Kidney glomerular epithelial cell (primary cell): ENCODE measurements at places on chromosomes 7 and 10.

DNA sequence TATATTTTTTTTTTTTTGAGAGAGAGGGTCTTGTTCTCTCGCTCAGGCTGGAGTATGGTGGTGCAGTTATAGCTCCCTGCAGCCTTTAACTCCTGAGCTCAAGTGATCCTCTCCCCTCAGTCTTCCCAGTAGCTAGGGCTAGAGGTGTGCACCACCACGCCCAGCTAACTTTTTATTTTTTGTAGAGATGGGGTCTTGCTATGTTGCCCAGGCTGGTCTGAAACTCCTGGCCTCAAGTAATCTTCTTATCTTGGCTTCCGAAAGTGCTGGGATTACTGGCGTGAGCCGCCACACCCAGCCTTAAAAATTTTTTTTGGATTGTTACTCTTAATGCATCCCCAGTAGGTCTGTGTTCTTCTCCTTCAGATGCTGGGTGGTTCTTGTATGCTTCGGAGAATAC is 4.2 kb downstream of the UBTD1 start:
- no peak for DNase-seq

DNA sequence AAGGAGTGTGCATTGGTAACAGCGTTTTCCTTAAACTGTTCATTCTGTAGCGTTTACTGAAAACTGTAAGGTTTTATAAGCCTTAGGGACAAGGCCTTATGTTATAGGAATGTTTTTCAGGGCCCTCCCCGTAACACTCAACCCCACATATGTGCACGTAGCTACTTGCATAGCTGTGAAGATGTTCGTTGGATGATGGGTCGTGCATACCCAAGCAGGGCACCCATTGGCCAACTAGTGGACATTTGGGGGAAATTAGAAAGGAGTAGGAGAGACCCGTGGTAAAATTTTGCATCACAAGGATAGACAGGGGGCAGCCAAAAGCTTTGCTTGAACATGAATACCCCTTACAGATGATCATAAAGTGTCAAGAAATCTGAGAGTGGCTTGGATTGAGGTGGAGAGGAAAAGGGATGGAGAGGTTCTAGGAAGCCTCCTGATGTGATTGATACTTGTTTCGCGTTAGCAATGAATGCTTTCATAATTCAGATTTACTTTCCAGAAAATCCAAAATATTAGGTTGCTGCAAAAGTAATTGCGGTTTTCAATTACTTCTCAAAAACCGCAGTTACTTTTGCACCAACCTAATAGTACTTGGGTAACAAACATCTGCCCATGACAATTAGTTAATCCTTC is 878 bp downstream of the SEC61A2 start:
- peak; percentile 59 for DNase-seq

GRCh38 chr10:7410862-7411670 is at the start of gene SFMBT2:
Gene SFMBT2 (minus strand): TSS chr10:7411034. CDS start chr10:7381898, 29,136 bp downstream.
- peak; percentile 18 for DNase-seq

DNA sequence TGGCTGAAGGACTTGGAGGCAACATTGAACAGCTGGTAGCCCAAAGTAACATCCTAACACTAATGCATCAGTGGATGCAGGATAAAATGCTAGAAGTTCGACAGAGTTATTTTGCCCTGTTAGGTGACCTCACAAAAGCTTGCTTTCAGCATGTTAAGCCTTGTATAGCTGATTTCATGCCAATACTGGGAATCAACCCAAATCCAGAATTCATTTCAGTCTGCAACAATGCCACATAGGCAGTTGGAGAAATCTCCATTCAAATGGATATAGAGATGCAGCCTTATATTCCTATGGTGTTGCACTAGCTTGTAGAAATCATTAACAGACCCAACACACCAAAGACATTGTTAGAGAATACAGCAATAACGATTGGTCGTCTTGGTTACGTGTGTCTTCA is 62.9 kb downstream of the CCSER2 start:
- DNase-seq: no peak

DNA sequence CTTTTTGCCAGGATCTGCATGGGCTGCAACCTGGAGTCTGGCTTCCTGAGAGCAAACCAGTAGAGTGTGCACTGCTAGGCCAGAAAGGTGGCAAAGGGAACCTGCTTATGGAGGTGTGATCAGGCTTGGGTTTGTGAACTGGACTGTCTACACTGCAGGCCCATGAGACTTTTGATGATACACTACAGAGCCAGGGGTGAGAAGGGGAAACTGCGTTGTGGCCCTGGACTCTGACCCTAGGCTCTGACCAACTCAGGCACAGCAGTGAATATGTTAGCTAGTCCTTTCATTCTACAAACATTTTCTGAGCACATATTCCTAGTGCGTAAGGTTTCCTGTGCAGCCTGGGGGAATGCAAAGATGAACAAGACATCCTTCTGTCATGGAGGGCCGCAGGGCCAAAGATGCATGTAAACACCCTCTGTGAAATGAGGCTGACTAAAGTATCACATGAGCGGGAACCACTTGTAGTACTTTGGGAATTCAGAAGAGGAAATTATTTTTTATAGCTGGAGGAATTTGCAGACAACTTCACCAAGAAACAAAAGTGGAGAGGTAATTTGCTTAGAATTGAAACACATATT is 63.8 kb upstream of the HPS1 start:
- DNase-seq: no peak

- DNase-seq: no peak
Observed at GRCh38 chr7:148967032-148967372, 61.3 kb downstream of the PDIA4 start.

GRCh38 chr10:17428351-17429097 is 25.9 kb downstream of the ST8SIA6 start:
- no peak for DNase-seq

DNA sequence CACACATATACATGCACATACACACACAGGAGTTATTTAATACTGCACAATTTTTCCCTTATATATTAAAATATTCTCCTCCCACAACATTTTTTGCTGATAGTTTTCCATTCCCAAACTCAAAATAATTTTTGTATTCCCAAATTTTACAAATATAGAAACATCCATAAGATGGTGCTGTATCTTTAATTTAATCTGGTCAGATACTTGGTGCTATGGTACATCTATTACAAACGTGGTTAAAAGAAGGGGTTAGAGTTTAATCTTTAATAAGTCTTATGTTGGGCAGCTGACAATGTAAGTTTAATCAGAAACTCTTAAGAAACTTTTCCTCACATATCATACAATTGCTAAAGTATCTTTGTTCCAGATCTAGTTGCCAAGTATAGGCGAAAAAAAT is 10.2 kb upstream of the CADPS2 start:
- no peak for DNase-seq

DNA sequence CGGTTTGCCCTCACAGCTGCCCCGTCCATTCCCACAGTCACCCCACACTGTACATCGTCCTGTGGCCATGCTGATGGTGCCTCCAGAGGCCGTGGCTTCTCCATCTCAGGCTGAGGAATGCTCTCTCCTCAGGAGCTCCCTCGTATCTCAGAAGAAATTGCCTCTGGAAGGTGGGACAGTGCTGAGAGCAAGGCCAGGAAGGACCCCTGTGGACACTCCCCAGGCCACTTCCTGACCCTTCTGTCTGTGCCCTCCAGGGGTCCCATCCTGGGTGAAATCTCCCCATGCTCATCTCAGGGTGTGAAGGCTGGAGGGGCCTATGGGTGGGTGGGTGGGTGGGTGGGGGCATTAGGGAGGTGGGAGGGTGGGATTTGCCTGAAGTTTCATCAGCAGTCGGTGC is 454.3 kb downstream of the PLXNA4 start:
- DNase-seq: no peak

DNA sequence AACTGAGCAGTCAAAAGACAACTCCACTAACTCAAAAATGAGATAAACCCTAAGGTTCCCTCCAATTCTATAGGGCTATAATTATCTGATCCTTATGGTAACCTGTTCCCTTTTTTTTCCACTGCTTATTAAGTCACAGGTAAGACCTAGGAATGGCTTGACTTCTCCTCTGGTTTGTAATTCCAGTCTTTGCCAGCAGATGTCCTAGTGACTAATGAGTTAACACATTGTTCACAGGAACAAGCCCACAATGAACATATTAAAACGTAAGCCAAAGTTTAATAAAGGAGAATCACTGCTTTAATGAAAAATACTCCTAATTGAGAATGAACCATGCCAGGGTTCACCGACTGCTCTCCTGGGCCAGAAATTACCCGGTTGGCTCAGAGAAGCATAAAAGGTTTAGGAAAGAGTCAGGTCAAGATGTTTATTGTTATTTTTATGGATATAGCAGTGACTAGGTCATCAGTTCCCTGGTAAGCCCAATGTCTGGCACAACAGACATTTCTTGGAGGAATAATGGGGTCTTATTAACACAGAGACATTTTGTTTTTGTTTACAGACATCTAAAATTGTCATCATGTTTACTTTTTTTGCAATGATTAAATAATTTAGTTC is 120.1 kb downstream of the ELAPOR2 start:
- peak; percentile 76 for DNase-seq

DNA sequence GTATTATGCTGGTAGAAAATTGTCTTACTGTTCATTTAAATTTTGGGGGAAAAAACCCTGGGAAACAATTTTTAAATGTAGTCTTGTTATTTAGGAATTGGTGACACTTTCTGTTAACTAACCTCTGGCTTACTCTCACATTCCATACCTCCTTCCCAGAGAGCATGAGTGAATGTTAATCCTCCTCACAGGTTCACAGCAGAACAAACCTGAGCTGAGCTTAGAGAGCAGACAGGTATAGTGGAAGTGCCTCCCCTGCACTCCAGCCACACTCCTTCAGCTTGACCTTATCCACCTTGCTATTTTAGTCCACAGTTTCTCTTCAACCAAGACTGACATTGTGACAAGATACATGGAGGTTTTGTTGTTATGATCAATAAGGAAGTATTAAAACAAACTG is 235.9 kb downstream of the FOXP2 start:
- no peak for DNase-seq

DNA sequence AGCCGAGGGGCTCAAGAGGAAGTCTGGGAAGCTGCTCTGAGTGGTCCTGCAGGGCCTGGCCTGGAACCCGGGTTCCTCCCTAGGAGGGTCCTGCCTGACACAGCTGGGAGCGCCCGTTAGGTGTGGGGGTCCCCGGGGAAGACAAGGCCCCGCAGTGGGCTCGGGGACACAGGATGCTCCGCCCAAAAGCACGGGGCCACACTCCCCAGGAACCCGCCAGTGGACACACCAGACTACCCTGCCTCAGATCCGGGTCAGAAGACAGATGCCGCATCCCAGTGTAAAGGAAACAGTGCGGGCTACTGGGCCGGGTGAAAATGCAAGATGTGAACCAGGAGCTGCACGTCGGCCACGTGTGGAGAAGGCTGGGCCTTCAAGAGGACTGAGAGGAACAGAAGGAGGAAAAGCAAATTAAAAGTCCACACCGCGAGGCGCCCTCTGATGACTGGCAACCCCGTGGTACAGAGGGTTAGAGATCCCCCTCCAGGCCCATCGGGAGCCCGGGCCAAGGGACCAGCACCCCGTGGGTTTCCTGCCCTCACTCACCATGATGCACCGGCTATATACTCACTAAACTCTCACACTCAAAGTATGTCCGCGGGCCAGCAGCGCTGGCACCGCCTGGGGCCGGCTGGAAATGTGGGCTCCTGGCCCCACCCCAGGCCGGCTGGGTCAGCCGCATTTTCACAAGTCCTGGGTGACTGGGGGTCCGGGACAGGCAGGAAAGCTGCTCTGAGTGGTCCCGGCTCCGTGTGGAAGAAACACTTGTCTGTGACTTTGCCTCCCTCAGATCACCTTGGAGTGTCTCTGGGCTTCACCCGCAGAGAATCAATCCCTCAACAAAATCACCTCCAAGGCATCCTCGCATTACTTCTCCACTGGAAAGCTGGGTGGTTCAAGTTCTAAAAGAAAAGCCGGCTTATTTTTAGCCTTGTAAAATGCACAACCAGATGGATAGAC is 6.1 kb downstream of the STK32C start:
- no peak for DNase-seq

- no peak for DNase-seq
Observed at GRCh38 chr10:127854769-127855590, 37.8 kb downstream of the CLRN3 start.

- DNase-seq: no peak
Observed at GRCh38 chr7:117759950-117760640, 113.1 kb downstream of the CTTNBP2 start.

- DNase-seq: no peak
Observed at GRCh38 chr7:7820409-7820808, 102.0 kb upstream of the RPA3 start.

GRCh38 chr7:78742694-78743093 is 710.8 kb downstream of the MAGI2 start:
- DNase-seq: no peak

- DNase-seq: no peak
Observed at GRCh38 chr10:11176746-11177145, 159.1 kb downstream of the CELF2 start.

DNA sequence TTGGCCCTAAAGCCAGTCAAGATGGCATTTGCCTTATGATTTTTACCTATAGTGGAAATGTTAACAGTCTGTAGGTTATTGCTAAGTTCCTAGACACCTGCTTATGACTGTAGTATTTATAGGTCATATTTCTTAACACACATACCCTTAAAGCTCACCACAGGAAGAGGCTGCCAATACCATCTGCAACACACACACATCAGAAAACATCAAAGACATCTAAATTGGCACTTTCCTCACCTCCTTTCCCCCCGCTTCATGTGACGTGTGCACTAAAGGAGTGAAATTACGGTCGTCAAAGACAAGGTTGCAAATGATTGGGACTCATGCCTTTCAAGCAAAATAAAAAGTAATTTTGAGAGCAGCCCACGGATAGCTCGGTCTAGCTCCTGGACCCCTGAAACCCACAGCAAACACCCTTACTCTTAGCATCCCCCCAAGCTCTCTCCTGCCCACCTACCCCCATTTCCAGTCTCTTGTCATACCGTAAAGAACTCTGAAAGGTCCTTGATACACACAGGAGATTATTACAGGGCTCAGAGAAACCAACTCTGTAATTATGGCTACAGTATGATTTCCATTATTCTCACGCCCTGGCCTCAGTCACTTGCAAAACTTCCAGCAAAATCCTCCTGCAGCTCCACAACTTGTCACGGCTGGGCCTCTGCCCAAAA is 90.5 kb downstream of the PLXNA4 start:
- no peak for DNase-seq

DNA sequence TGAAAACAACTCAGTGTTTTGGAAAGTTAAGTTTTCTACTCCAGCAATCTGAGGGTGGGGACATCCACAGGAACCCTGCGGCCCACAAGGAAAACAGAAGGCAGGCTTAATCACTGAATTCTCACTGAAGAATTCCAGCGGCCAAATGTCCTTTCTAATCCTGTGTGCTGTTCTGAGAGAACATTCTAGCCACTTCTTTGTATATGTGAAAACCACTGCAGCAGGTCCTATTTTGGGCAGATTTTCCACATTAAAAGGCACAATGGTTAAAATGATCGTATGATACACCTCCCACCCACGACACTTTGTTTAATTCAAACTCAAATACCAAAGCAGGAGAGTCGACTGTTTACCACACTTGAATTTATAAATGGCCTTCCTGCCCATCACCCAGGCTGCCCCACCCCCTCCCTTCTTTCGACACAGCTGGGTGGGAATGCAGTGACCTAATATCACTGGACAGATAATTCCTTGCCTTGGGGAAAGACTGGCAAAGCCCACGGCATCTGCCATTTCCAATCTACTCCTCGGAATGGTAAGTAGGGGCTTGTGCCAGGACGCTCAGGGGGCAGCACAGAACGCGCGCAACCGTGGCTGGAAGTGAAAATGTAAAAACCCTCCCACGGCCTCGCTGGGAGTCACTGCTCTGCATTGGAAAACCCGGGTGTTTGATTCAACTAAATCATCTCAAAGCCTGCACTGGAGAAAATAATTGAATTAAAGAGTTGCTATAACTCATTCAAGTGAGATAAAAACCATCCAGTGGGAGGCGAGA is 67.0 kb downstream of the CTBP2 start:
- DNase-seq: no peak
